Kidney tubule cell (primary cell): ENCODE measurements at places on chromosomes 7 and 10.

DNA sequence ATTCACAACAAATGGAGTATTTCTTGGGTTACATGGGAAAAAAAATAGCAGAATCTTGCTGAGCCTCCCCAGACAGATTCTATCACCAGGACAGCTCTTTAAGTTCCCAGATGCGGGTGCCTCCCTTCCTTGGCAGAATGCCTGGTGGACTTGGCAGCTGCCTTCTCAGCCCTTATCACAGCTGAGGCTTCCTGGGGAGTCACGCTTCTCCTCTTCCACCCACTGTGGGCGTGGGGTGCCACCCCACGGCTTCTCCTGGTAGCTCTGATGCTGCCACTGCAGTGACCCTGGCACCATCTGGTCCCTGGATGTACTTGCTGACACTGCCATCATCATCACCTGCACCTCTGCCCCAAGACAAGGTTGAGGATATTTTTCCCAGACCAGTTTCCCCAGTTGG, 16.2 kb upstream of the NME8 start:
- peak; percentile 22 for DNase-seq

- no peak for DNase-seq
These were observed 295.9 kb downstream of the TNS3 start for GRCh38 chr7:47285860-47286491.

DNA sequence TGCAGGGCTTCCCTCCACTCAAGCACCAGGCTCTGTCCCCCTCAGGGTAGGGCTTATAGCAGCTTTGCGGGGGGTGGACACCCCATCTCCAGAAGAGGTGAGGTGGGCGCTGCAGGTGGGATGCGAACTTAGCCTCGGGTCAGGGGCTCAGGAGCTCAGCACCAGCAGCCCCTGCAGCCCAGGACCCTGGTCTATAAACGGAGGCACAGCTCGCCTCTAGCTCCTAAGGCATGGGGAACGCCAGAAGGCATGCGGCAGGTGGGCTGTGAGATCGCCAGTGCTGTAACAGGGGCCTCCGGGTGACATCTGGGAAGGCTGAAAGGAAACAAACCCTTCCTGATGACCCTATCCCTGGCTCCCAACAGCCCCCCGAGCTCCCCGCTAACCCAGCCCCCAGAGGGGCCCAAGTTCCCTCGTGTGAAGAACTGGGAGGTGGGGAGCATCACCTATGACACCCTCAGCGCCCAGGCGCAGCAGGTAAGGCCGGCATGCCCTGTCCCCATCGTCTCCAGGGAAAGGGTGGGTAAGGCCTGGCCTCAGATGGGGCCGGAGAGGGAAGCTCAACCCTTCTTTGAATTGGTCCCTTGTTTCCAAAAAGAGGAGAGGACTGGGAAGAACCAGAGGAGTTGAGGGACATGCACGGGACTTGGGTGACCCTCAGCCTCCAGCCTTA, 4.2 kb downstream of the NOS3 start:
- DNase-seq = no peak

DNA sequence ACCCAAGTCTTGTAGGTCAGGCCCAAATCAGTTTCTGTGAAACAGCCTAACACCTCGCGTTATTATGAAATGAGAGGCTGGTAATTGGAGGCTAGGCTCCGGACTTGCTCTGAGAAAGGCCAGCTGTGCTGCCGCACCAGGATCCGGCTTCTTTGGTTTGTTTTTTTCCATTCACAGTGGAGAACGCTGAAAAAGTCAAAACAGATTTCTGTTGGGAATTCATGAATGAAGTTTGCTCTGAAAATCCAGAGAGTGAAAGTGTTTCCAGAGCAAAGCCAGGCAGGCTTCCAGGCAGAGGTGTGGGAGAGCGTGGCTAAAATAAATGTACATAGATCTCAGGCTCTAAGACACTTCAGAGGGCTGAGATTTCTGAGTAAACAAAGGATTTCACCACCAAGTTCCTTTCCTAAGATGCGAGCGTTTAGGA, 240.1 kb downstream of the TRIL start:
- no peak for DNase-seq

DNA sequence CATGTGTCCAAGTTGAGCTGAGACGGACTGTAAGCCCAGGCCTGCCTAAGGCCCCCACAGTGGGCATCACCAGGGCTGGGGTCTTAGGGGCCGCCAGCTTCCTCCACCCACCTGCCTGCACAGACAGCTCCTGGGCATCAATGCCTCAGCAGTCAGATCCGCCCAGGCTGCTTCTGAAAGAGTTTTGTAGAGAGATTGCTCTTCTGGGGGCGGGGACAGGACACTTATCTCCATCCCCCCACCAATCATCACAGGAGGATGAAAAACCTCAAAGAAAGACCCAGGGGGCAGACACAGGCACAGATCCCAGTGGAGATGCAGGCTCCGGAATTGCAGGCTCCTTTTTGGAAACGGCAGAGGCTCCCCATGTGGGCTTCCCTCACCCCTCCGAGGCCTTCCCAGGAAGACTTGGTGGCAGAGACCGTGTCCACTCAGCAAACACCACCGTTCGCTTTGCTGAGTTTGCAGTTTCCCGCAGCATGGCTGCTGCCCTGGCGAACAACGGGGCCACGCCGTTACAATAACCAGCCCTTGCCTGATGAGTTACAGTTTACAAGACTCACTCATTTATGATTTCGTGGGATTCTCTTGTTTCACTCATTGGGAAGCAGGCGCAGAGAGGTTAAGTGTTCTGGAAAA, 96.4 kb downstream of the MKI67 start:
- DNase-seq = no peak

DNA sequence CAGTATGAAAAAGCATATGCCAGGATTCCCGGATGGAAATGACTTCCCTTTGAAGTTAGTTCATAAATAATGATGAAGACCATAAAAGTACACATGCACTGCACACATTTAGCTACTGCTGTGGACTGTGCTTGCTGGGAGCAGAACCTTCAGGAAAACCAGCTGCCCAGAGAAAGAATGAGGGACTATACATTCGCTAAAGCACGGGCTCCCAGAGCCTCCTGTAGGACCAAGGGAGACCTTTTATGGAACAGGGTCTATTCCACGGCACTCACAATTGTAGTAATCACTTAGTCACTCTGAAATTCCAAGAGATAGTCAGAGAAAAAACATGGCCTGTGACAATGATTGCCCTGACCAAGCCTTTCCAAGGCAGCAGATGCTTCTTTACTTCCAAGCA, 24.1 kb downstream of the SORCS3 start:
- DNase-seq = no peak

- DNase-seq = no peak
These were observed 387.0 kb downstream of the SDK1 start for GRCh38 chr7:3688071-3688470.

DNA sequence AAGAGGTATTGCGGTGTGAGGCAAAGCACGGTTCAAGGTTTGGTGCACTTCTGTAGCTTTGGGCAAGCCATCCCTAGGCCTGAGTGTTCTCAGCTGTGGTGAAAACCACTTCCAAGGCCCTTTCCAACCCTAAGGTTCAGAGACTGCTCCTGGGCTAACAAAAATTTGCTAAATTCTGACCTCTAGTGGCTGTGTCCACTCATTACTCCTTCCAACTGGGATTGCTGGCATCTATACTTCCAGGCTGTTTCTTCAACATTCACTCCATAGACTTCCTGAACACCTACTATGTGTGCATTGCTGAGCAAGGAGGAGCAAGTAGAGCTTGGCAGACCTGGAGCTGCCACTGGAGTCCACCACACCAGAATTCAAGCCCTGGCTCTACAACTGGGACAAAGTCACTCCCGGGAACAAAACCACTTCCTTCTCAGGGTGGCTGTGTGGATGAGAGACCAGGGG, 29.3 kb upstream of the SH3PXD2A start:
- peak; percentile 66 for DNase-seq

DNA sequence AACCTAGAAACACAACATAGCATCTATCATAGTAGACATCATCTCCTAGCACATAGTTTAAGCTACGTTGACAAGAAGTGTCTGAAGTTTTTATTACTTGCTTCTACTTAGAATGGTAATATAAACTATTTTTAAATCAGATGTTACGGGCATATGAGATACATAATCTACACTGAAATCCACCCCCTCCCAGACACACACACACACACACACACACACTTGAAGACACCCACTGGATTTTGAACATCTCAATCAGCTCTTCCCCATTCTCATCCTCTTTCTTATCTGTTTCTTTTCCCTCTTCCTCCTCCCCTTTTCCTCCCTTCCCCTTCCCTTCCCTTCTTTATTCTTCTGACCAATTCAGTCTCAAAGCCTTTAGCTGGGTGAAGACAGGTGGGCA, 175.9 kb downstream of the PAXIP1 start:
- no peak for DNase-seq

DNA sequence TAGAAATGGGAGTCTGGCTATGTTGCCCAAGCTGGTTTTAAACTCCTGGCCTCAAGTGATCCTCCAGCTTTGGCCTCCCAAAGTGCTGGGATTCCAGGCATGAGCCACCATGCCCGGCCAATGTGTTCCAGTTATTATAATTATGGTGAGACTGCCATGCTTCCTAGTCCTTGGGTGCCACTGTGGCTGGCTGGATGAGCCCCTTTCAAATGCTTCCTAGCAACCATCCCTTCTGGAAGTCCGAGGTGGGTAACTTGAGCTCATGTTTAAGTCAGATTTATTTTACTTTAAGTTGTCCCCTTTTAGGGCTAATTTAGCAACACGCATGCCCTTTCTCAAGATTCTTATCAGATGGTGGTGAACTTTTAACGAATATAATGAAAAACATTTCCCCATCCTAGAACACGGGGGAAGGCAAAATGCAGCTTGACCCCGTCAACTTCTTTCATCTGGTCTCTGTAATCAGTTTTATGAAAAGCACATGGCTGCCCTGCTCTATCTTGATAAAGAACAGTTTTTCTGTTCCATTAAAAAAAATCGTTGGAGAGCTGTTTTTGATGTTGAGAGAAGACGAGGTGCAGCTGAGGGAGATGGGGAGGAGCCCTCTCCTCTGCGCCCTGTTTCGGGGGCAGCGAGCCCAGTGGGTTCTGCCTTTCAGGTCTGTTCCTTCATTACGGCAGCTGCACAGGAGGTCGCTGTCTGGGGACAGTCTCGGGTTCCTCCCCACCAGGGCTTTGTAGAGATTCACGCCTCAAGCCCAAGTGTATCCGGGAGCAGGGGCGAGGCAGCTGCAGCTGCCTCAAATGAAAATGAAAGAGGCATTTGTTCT, 61.0 kb upstream of the MKI67 start:
- DNase-seq = no peak

GRCh38 chr7:16027396-16027795, 340.9 kb upstream of the MEOX2 start:
- no peak for DNase-seq

- no peak for DNase-seq
These were observed 991 bp downstream of the ANKRD61 start for GRCh38 chr7:6032167-6032566.
